ENCODE measurements at places on chromosomes 3 and 15. TPM values are rescaled to one million over a fixed set of nuclear protein-coding genes. Genes with fewer than 3 reads are reported as not detected.

The IL12A gene
- total RNA-seq, result not detected

The UROC1 gene
- total RNA-seq, result not detected

The PP2D1 gene
- not detected for total RNA-seq

GRCh38 chr3:1082108-1082507, 10.7 kb upstream of the CNTN6 start:
- no peak for DNase-seq

- peak; percentile 39 for DNase-seq
These were observed 6.8 kb downstream of the ANXA2 start for GRCh38 chr15:60390871-60391501.

- no peak for DNase-seq
These were observed 32.5 kb downstream of the PARP15 start for GRCh38 chr3:122609798-122610559.

GRCh38 chr3:55161231-55161630, 233.4 kb upstream of the LRTM1 start:
- no peak for DNase-seq

All from thoracic aorta (tissue), 2 donors.